ENCODE measurements at places on chromosomes 7 and 10.

GRCh38 chr10:92845921-92846320 lies 2.4 kb upstream of the EXOC6 start:
- DNase-seq, result no peak

- no peak for DNase-seq
Observed at GRCh38 chr10:124315591-124316270, 103.0 kb downstream of the OAT start.

DNA sequence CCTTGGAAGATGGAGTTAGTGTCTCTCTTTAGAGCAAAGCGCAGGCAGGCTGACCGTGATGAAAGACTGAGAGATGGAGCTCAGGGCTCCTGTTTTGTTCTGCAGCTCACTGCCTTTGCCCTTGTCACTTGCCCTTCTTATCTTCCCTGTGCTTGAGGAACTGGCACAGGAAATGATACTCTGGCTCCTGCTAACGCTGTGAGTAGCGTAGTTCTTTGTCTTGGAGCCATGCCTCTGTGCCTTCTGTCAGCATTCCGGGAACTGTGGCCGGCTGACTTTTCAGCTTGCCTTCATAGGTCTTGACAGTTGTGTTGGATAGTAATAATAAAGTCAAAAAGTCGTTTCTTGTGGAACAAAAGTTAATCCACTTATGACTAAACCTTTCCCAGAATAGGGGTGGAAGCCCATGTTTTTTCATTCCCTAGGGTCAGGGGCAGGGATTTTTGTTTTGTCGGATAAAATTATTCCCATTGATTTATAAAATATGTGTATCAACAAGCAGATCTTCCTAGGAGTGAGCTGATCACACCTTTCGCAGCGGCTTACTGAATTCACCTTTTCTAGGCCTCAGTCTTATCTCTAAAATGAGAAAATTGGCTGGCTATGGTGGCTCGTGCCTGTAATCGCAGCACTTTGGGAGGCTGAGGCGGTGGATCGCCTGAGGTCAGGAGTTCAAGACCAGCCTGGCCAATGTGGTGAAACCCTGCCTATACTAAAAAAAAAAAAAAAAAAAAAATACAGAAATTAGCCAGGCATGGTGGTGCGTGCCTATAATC lies 16.6 kb upstream of the TMEM236 start:
- DNase-seq, result no peak

GRCh38 chr7:19663816-19664462 lies 44.9 kb downstream of the POLR1F start:
- DNase-seq, result no peak

DNA sequence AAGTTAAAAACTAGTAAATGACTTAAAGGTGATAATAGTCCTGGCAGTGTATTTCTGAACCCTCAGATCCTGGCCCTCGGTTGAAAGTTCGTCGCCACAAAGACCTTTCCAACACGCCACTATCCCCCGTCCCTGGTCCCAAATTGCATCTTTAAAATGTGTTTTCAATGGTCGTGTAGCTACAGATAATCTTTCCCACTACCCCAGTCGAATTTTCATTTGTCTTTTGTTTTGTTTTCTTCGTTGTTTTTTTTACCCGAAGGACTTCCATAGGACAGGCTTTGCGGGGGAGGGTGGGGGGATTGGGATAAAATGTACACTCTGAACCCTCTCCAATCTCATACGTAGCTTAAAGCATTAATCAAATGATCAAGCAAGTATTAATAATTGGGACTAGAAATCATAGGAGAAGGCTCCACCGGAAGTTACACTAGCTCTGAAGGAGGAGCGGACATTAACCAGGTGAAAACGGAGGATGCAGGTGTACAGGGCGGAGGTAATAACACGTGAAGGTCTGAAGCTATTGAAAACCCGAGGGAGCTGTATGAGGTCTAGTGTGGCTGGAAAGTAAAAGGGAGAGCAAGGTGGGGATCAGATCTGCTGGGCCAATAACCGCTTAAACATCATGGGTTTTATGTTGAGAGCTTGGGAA lies 32.8 kb upstream of the PHF14 start:
- no peak for DNase-seq

DNA sequence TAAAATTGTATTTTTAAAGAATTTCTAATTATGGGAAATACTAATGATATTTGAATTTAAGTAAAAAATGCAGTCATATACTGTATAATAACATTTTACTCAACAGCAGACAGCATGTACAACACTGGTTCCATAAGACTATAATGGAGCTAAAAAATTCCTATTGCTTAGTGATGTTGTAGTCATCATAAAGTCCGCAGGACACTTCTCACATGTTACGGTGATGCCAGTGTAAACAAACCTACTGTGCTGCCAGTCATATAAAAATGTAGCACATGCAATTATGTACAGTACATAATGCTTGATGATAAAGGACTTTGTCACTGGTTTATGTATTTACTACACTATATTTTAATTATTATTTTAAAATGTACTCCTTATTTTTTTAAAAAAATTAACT lies 629.3 kb downstream of the IPMK start:
- DNase-seq, result no peak

DNA sequence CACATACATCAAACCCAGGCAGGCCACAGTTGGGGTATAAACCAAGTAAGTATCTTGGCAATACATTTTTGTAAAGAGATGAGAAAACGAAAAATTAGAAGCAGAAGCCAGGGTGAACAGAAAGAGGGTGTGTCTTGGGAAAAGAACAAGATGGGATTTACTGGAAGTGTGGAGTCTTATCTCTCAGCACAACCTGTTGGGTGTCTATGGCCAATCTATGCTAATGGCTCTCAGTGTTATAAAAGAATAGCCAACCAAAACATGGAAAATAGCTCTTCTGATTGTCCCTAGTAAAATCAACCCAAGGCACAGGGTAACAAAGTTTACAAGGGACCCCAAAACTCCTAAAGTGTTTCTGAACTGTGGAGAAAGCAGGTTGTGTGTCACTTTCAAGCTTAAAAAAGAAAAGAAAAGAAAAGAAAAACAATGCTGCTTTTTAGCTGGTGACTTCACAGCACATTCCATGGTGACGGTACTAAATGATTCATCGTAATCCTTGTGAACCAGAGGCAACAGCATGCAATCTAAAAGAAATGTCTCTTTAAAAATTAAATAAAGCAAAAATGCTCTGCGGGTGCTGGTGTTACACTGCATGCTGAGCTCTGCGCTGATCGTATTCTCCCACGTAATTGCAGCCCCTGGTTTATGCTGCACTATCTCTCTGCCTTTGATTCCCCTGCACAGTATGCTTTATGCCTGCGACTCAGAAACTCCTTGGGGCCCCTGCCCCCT lies 100.8 kb downstream of the C10orf90 start:
- DNase-seq, result no peak

DNA sequence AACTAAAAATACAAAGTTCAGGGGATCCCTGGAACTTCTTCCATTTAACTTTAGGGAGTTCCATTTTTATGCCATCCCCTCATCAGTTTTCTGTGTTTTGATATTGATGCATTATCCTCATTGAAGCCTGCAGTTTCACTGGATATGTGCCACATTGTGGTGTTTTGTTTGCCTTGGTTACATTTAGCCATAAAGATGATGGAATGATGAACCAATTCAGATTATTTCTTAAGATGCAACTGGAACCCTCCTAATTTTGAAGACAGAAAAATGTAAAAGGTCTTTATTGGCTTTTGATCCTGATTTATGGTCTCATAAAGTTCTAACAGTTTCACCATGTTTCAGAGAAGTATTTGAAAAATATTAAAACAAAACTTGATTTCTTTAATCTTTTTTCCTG lies 314.2 kb upstream of the KLF6 start:
- no peak for DNase-seq

DNA sequence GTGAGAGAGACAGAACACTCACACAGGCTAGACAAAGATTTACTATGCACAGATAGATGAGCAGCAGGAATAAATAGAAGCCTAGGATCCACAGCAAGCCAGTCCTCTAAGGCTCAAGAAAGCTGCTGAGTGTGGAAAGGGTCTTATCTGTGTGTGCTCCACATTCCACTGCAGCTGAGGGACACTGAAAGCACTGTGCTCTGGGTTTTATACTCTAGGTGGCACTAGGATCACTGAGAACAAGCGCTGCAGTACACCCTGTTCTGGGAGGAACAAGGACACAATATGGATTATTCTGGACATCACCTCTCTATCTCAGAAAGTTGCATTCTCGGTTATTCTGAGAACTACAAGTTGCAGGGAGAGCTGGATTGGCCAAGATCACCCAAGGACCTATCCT lies 4.9 kb upstream of the KLHL7 start:
- DNase-seq, result no peak

DNA sequence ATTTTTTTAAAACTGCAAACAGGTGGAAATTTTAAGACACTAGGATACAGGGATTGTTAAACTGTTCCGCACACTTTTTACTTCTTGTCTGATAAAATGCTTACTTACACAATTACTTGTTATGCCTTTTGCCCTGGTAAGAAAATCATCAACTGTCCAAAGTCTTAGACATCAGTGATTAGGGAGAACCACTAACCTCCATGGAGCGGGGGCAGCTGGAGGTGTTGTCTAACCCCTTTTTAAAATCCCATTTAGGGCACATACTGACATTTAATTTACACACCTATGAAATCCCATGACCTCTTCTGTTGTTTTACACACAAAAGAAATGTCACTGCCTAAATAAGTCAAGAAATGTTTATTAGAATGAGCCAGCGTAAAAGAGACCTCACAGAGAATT lies 65.7 kb downstream of the TRIM24 start:
- DNase-seq, result no peak

DNA sequence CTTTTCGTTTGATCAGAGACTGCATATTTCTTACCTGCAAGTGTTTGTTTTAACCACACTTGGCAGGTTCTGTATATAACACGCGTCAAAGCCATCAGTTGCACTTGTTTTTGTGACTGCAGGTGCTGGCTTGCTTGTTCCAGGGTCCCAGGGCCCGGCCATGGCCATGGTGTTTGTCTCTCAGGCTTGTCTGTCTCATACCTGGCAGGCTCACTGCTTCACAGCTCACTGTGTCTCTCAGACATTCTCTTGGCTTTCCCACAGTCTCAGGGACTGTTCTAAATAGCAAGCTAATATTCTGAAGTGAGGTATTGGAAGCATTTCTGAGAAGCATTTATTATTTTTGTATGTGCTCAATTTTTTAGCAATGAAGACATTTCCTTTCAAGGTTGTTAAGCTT lies 46.9 kb downstream of the GPR141 start:
- DNase-seq, result no peak

GRCh38 chr10:8247191-8247590 lies 192.7 kb downstream of the GATA3 start:
- DNase-seq, result no peak

GRCh38 chr7:155805826-155806095 lies 6.5 kb downstream of the SHH start:
- DNase-seq, result no peak

- DNase-seq, result peak; percentile 30
Observed at GRCh38 chr7:64887756-64888508, 15.1 kb upstream of the ZNF273 start.

- DNase-seq, result no peak
Observed at GRCh38 chr10:95260397-95260881, 30.4 kb downstream of the PDLIM1 start.

DNA sequence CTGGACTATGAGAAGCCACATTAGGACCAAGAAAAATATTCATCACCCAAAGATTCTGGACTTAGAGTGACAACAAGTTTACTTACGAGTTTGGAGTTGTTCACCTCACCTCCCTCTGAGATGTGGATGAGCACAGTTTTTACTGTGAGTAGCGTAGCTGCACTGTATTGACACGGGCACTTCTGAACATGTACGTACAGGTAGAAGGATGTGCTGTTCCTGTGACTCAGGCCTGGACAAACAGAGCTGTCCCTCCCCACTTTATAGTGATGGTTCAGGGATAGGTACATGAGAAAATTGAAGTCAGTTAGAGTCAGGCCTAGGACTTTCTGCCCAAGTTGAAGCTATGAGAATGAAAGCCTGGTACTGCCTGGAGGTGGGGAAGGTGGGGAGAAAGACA lies 80.9 kb upstream of the DYNC1I1 start:
- DNase-seq, result no peak

GRCh38 chr7:27693794-27694193 lies 31.1 kb upstream of the HIBADH start:
- no peak for DNase-seq

- peak; percentile 20 for DNase-seq
Observed at GRCh38 chr10:5812283-5813090, 747 bp downstream of the GDI2 start.

DNA sequence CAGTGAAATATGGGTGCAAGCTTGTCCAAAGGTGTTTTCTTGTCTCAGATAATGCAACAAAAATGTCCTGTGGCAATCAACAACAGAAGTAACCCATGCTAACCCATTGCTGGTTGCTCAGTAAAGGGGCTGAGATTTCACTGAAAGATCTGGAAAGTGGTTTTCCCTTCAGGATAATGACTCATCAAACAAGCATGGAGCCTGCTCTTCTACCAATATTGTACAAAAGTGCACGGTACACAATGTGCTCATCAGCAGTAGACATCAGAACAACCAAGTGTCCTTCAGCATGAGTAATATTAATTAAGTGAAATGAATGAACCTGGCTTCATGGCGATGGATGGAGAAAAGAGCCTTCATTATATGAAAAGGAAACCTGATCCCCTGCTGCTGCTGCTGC lies 287.1 kb upstream of the NEBL start:
- no peak for DNase-seq

DNA sequence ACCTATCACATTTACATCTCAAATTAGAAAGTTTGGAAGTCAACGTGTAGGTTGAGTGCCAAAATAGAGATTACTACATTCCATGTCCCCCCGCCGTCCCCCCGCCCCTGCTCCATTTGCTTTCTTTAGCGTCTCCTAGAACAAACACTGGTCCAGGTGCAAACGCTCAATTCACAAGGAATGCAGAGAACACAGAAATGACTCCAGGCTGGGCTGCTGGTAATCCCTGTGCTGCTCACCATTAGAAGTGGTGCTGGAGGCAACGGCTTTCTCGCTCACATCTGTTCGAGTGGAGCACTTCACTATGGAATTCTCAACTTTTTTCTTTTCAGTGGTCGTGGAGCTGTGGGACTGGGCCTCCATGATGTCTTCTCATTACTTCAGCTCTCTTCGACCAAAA lies 14.1 kb downstream of the GLI3 start:
- no peak for DNase-seq

DNA sequence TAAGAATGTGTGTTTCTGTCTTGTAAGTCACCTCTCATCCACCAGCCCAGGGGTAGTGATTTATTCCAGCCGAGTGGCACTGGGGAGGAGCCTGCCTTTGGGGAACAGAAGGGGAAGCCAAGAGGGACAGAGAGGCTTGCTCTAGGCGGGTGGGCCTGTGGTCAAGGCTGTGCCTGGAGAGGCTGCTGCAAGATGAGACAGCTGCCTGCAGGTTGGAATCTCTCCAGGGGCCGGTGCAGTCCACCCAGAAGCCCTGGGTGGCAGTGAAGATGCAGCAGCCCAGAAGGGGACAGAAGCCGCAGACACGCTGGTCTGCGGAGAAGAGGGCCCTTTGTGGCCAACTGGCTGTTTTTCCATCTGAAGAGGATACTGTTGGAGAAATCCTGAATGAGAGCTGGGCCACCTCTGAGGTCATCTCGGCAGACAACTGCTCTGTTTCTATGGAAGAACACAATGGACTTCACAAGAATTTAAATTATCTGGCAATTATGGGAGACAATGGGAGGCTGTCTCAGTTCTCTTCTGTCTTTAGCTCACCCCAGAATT lies 175.7 kb downstream of the GFRA1 start:
- DNase-seq, result no peak

Data from stimulated activated CD8-positive, alpha-beta memory T cell treated with anti-CD3 and anti-CD28 coated beads, Interleukin-15, amount 100 ng/mL, for 48 hours (primary cell).